ENCODE measurements at places on chromosomes 11 and 22. TPM values are rescaled to one million over a fixed set of nuclear protein-coding genes. Genes with fewer than 3 reads are reported as not detected.

The CBLIF gene
- total RNA-seq, result not detected

GRCh38 chr22:44352378-44353035 is 39.8 kb upstream of the SHISAL1 start:
- no peak for ATAC-seq

- peak; percentile 59 for ATAC-seq
Observed at GRCh38 chr22:23458663-23459541, 121.2 kb downstream of the IGLL1 start.

GRCh38 chr11:124763156-124763947 is 1.3 kb upstream of the ESAM start:
- ATAC-seq, result peak; percentile 14

DNA sequence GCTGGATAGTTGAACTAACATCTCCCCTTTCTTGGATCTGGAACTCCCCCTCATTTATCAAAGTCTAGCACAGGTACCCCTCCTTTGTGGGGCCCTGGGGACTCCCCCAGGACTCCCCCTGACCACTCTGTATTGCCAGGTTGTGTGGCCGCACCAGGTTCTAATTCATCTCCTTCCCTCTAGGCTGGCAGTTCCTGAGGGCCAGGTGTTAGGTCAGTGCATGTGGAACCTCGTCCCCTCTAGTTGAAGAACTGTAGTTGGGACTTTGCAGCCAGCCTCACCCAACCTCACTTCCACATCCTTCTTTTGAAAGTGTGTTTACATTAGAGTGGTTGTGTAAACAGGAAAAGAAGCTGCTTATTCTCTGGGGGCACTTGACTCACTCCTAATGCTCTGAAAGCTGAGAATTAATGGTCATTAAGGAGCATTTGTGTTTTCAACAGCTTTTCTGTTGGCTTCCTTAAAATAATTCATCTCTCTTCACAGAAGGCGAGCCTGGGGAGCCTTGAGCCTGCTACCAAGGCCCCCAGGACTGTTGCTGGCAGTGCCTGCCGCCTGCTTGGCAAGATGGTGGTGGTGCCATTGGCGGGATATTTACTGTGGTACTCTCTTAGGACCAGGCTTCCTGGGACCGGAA is 11.8 kb downstream of the UPB1 start:
- peak; percentile 19 for ATAC-seq

DNA sequence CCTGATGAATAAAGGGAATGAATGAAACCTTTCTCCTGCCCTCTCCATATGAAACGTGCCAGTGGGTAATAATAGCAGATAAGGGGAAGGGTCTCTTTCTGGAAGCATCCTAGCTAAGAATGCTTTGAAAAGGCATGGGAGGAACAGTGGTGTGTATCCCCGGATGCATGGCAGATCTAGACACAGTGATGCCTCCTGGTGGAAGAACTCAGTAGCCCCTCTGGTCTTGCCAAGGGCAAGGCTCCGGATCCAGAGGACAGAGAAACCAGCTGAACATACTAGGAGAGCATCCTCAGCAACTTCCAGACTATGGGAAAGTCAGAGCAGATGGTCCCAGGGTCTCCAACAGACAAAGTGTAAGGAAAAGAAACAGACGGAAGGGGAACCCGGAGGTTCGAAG is 6.4 kb downstream of the BAIAP2L2 start:
- no peak for ATAC-seq

DNA sequence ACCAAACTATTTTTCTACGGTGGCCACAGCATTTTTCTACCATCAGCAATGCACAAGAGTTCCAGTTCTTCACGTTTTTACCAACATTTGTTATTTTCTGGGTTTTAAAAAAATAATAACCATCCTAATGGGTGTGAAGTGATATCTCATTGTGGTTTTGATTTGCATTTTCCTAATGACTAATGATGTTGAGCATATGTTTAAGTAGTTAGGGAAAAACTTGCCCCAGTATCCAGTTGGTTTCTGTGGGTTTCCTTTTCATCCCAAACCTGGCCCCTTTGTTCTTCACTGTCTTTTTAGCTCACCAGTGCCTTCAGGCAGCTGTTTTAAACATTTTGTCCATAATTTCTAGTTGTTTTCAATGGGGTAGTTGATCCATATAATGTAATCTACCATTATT is 14.7 kb upstream of the PTS start:
- no peak for ATAC-seq

The APOL3 gene
- total RNA-seq, result 8.7 TPM

- no peak for ATAC-seq
Observed at GRCh38 chr11:125256541-125257189, 92.1 kb downstream of the PKNOX2 start.

GRCh38 chr11:102669664-102670063 is 35.9 kb downstream of the MMP27 start:
- no peak for ATAC-seq

Data from esophagus mucosa (tissue), 1 donor.